ENCODE measurements at places on chromosomes 2 and 18.

GRCh38 chr2:189829102-189829833, 45.0 kb downstream of the PMS1 start:
- DNase-seq = no peak

DNA sequence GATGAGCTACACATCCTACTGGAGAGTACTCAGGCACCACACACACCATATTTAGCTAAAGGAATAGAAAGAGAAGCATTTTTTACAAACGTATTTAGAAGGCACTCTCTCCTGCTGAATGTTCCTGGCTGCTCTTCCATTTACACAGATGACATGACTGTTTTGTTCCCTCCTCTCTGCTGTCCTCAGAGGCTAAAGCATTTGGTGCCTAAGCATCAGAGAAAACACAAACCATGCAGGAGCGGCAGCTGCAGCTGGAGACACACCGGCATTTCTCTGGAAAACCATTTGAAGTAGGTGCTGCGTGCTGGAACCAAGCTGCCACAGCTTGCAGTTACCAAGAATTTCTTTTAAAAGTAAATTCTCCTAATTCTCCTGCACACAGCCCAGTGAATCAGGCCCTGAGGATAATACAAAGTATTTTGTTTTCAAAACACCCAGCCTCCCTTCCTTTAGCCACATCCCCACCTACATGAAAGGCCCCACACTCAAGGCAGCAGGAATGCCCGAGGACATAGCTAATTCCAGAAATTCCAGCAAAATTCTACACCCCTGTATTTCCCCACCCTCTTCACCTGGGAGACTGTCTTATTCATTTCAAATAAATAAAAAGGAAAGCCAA, 488.9 kb upstream of the SOX11 start:
- DNase-seq = no peak

DNA sequence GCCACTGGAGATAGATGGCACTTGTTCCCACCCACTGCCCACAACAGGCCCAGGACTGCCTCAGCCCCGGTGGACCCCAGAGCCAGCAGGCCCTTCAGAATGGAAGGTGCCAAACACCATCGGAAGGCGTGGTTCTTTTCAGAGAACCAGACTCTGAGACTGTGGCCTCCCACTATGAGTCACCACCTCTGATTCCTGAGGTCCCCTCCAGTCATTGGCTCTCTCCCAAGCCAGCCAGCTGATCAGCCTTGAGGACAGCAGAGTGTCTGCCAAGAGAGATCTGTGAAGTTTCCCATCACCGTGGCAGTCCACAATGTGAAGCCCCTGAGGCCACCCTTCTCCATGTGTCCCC, 10.4 kb upstream of the MAP3K2 start:
- DNase-seq = peak; percentile 76

- DNase-seq = no peak
Measured at GRCh38 chr2:80126596-80127189, 177.9 kb downstream of the LRRTM1 start.

DNA sequence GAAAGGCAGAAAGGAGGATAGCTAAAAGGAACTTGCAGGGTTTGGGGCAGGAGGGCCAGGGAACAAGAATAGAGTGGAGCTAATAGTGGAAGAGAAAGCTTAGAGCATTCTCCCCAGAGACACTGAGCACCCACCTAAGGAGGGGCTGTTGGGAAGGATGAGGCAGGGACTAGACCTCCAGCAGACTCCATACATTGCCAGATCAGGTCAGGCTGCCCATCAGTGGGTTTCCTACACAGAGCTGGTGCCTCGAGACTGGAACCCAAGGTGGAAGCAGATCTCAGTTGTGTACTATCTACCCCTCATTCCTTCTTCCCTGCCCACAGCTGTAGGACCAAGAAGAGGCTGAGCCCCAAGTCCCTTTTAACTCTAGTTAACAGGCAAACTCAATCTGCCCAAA, 148.5 kb downstream of the ZFP36L2 start:
- DNase-seq = no peak

- DNase-seq = no peak
Measured at GRCh38 chr2:119864318-119864717, 104.6 kb downstream of the PTPN4 start.
